Vein endothelial cell (primary cell): ENCODE measurements at places on chromosomes 7 and 10. TPM values are rescaled to one million over a fixed set of nuclear protein-coding genes. Genes with fewer than 3 reads are reported as not detected.

MKX gene
- total RNA-seq: not detected in 2 replicates

SFTPA1 gene
- not detected in 2 replicates for total RNA-seq

TPST1 gene
- 20.1 and 24.8 TPM in 2 replicates for total RNA-seq

CLRN3 gene
- not detected in 2 replicates for total RNA-seq

GIMAP6 gene
- 171 and 211 TPM in 2 replicates for total RNA-seq

GPR158 gene
- total RNA-seq: not detected in 2 replicates

HOGA1 gene
- 0.33 and 0.38 TPM in 2 replicates for total RNA-seq

CHN2 gene
- total RNA-seq: 1.6 and 2.5 TPM in 2 replicates

ASIC3 gene
- total RNA-seq: 0.29 and 0.33 TPM in 2 replicates

FGF8 gene
- not detected in 2 replicates for total RNA-seq

HOXA1 gene
- total RNA-seq: 0.96 and 1.6 TPM in 2 replicates

NSUN5 gene
- 5.2 and 5.3 TPM in 2 replicates for total RNA-seq

ATXN7L1 gene
- 7.5 and 8.5 TPM in 2 replicates for total RNA-seq

NKX1-2 gene
- total RNA-seq: not detected in 2 replicates
